Adipose tissue (tissue), 3 donors: ENCODE measurements at places on chromosomes 7 and 10. TPM values are rescaled to one million over a fixed set of nuclear protein-coding genes. Genes with fewer than 3 reads are reported as not detected.

Gene ZNF467
- 17.1 TPM for polyA plus RNA-seq

Gene MEST
- 410 TPM for polyA plus RNA-seq

Gene GATA3
- polyA plus RNA-seq: 2.4 TPM

Gene LRMDA
- 20.6 TPM for polyA plus RNA-seq

Gene NET1
- 96.2 TPM for polyA plus RNA-seq

Gene ZNF282
- polyA plus RNA-seq: 9.3 TPM

Gene ERVW-1
- not detected for polyA plus RNA-seq

Gene TMUB1
- polyA plus RNA-seq: 44.0 TPM

Gene ZNF727
- polyA plus RNA-seq: 0.15 TPM

Gene CLDN15
- 22.9 TPM for polyA plus RNA-seq
